ENCODE measurements at places on chromosomes 7 and 10.

DNA sequence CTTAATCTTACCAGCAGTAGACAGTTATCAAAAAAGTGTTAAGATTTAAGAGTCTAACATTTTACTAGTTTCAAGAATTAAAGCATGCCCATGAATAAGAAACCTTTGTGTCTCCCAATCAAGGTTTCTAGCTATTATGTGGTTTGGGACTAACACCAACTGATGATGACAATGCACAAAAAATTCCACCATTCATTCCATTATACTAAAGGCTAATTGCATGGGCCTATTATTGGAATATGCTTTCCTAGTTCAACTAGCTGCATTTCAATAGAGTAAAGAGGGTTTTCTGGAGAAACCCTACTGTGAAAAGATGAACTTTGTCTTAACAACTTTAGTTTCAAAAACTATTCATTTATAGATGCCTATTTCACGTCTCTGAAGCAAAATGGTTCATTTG lies 44.6 kb downstream of the UBE2H start:
- DNase-seq: no peak

DNA sequence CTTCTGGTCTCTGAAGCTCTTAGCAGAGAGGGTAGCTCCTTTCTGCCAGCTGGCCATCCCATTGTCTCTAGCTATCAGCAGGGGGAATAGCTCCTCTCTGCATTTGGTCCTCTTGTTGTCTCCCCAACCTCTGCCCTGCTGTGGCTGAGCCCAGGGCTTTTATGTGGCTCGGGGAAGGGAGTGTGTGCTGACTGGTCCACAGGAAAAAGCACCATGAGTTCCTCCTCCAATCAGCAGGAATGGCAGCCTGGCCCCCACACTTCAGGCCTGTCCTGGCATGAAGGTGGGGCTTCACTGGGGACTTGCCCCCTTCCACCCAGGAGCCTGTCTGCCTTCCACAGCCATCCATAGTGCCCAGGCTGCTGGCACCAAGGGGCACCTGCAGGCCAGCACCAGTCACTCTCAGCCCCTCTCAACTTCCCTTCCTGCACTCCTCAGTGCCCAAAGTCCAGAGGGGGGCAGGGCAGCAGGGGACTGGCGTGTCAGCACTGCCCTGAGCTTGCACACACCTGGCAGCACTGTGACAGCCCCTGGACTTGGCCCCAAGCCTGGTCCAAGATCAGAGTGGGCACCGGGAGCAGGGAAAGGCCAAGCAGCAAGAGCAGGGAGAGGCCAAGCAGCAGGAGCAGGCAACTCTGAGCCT lies 36.2 kb downstream of the NOLC1 start:
- DNase-seq: no peak

DNA sequence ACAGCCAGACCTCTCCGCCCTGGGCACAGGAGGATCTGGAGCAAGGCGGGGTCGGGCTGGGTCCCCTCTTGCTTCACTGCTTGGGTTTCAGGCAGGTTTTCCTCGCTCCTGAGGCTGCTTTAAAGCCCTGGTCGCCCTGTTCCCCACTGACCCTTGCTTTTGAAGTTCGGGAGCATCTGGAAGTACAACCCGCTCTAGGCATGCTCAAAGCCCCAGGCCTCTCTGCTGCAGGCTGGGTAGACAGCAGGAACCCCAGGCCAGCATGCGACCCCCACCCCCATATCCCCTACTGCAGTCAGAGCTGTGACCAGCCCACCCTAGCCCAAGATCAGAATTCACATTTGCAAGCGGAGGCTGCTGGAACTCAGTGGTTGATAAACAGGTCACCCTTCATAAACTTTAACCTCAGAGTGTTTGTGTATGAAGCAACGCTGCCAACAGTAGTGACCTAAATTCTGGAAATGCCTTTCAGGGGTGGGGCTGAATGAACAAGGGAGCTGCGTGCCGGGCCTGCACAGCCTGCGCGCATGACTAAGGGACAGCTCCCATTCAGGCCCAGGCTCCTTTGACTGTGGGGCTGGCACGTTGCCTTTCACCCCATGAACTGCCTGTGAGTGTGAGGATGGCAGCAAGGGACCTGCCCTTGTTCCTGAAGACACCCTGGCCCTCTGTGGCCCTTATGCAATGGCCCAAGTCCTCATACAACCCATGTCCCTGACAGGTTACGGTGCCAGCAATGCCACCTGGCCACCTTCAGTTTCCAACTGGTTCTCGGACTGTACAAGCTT lies 52.5 kb downstream of the PROSER2 start:
- no peak for DNase-seq

- no peak for DNase-seq
Measured at GRCh38 chr7:96319439-96319838, 2.5 kb downstream of the SLC25A13 start.

GRCh38 chr7:48438206-48438605 lies 266.9 kb downstream of the ABCA13 start:
- DNase-seq: no peak

Measured in ecto neural progenitor cell (in vitro differentiated cells).